ENCODE measurements at places on chromosomes 16 and 17. TPM values are rescaled to one million over a fixed set of nuclear protein-coding genes. Genes with fewer than 3 reads are reported as not detected.

DNA sequence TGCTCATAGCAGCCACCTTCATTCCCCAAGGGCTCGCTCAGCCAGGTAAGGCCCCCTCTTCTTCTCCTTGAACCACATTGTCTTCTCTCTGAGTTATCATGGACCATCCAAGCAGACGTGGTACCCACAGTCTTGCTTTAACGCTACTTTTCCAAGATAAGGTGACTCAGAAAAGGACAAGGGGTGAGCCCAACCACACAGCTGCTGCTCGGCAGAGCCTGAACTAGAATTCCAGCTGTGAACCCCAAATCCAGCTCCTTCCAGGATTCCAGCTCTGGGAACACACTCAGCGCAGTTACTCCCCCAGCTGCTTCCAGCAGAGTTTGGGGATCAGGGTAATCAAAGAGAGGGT lies 272 bp downstream of the CCL2 start:
- H3K27ac ChIP-seq, result peak overlapping the region; percentile 80
- no peak for DNase-seq
- H3K4me1 ChIP-seq, result no peaks in the 10 kb centered on the region

DNA sequence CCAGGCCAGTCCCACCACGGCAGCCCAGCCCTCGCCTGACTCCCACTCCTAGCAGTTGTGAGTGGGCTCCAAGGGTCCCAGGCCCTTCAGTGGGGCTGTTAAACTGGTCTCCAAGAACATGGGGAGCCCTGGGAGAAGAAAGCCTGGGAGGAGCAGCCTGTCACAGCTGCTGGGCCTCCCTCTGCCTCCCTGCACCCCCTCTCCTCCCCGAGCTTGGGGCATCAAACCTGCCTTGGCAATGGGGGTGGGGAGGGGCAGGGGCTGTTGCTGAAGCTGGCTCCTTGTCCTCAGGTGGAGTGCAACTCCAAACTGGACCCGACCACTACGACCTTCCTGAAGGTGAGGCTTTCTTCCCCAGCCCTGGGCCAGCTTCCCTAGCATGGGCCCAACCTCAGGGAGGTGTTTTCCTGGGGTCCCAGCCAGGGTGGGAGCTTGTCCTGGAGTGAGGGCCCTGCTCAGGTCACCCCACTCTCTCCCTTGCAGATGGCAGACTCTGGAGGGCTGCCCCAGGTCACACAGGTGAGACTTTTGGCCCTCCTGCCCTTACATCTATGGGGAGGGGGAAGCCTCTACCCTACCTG lies 6.6 kb upstream of the SETD6 start:
- no peak overlapping the region for H3K27ac ChIP-seq
- H3K27me3 ChIP-seq, result no peaks in the 10 kb centered on the region
- H3K36me3 ChIP-seq, result no peaks in the 10 kb centered on the region
- no peaks in the 10 kb centered on the region for H3K4me1 ChIP-seq

- H3K36me3 ChIP-seq, result no peaks in the 10 kb centered on the region
- peaks cover 14% of the 10 kb centered on the region for H3K4me1 ChIP-seq
- DNase-seq, result no peak
- no peaks in the 10 kb centered on the region for H3K27me3 ChIP-seq
- no peak overlapping the region for H3K4me3 ChIP-seq
- no peak overlapping the region for H3K27ac ChIP-seq
Measured at GRCh38 chr17:75152523-75152921, 1.8 kb downstream of the JPT1 start.

DNA sequence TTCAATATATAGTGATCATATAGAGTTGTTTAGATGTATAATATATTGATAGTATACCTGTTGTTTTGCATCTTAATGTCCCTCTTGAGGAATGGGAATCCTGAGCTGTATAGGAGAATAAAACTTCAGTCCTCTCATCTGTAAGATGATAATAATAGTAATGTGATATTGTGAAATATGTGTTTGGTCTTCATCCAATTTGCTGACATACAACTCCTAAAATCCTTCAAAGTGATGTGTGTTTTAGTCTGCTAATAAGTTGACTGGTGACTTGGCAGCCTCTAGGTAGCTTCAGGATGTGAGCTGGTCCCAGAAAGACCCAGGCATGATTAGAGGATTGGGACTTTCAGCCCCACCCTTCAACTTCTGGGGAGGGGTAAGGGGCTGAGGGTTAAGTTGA lies 22.8 kb upstream of the NFAT5 start:
- DNase-seq, result no peak
- no peaks in the 10 kb centered on the region for H3K36me3 ChIP-seq
- H3K4me3 ChIP-seq, result no peak overlapping the region
- no peaks in the 10 kb centered on the region for H3K4me1 ChIP-seq
- H3K27ac ChIP-seq, result no peak overlapping the region
- H3K27me3 ChIP-seq, result no peaks in the 10 kb centered on the region

DNA sequence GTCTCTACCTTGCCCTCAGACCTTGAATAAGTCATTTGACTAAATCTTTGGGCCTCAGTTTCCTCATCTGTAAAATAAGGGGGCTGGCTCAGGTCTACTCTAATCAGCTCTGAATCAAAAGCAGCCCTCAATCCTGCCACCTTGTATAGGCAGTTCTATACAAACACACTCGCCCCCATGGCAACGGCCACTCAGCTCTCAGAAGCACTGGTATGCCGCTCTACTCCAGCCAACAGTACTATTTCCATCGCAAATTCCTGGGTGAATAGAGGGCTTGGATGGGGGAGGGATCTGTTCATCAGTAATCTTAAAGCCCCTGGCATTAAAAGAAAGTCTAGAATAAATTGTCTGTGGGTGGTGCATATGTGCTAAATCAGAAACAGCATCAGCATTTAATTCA lies 21.2 kb upstream of the TAOK1 start:
- peak overlapping the region; percentile 52 for H3K27ac ChIP-seq
- DNase-seq, result no peak
- H3K4me3 ChIP-seq, result no peak overlapping the region
- H3K4me1 ChIP-seq, result no peaks in the 10 kb centered on the region
- H3K27me3 ChIP-seq, result no peaks in the 10 kb centered on the region

- H3K4me3 ChIP-seq, result peak overlapping the region; percentile 14
- peaks cover 7% of the 10 kb centered on the region for H3K27me3 ChIP-seq
- H3K27ac ChIP-seq, result no peak overlapping the region
- no peaks in the 10 kb centered on the region for H3K4me1 ChIP-seq
- no peak for DNase-seq
Measured at GRCh38 chr17:8798176-8798845, 854 bp downstream of the MFSD6L start.

- H3K27ac ChIP-seq, result no peak overlapping the region
- no peaks in the 10 kb centered on the region for H3K36me3 ChIP-seq
- H3K27me3 ChIP-seq, result no peaks in the 10 kb centered on the region
- H3K4me3 ChIP-seq, result no peak overlapping the region
- DNase-seq, result no peak
- peaks cover 32% of the 10 kb centered on the region for H3K4me1 ChIP-seq
Measured at GRCh38 chr17:28899212-28899815, 1.8 kb upstream of the FLOT2 start.

GRCh38 chr17:82240506-82241182 lies 11.8 kb downstream of the SLC16A3 start:
- no peaks in the 10 kb centered on the region for H3K27me3 ChIP-seq
- H3K27ac ChIP-seq, result peak overlapping the region; percentile 81
- DNase-seq, result peak; percentile 64
- peaks cover 43% of the 10 kb centered on the region for H3K36me3 ChIP-seq
- H3K4me1 ChIP-seq, result no peaks in the 10 kb centered on the region
- no peak overlapping the region for H3K4me3 ChIP-seq

DNA sequence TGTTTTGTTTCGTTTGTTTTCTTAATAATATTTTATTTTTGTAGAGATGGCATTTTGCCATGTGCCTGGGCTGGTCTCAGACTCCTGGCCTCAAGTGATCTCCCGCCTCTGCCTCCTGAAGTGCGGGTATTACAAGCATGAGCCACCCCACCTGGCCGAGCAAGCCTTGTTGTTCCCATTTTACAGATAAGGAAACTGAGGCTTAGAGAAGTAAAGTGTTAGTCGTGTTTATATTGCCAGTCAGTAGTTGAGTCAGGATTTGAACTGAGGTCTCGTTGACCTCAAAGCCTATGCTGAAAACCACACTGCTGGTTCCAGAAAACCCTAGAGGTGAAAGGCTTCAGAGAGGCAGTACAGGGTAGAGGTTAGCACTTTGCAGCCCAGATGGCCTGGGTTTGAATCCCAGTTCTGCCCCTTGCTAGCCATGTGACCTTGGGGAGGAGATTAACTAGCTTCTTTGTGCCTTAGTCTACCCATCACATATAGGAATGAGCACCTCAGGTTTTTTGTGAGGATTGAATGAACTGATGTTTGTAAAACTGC lies 102.0 kb downstream of the ABCC6 start:
- peaks cover 5% of the 10 kb centered on the region for H3K36me3 ChIP-seq
- H3K4me1 ChIP-seq, result peaks cover 28% of the 10 kb centered on the region
- peak overlapping the region; percentile 82 for H3K27ac ChIP-seq
- DNase-seq, result no peak

DNA sequence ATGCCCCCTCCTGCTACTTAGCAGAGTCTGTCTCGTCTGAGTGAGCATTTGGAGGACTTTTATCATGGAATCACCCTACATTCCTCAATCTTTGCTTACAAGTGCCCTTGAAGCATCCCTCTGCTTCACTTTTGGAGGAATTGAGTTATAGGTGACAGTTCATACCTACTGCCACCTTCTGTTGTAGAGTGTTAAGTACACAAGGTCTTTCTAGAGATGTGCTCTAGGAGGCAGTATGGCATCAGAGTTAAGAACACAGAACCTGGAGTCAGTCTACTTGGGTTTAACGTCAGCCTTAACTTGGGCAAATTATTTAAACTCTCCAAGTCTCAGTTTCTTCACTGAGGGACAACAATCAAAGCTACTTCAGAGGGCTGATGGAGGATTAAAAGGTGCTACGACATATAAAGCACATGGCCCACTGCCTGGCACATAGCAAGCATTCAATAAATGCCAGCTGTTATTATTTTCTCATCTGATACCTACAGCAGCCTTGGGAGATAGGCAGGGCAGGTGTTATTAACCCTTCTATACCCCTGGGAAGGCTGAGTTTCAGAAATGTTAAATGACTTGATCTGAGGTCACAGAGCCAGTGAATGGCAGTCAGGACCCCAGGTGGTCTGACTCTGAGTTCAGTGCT lies 62.2 kb downstream of the UTP18 start:
- no peaks in the 10 kb centered on the region for H3K4me1 ChIP-seq
- H3K27me3 ChIP-seq, result no peaks in the 10 kb centered on the region
- no peaks in the 10 kb centered on the region for H3K36me3 ChIP-seq
- no peak for DNase-seq
- no peak overlapping the region for H3K4me3 ChIP-seq

DNA sequence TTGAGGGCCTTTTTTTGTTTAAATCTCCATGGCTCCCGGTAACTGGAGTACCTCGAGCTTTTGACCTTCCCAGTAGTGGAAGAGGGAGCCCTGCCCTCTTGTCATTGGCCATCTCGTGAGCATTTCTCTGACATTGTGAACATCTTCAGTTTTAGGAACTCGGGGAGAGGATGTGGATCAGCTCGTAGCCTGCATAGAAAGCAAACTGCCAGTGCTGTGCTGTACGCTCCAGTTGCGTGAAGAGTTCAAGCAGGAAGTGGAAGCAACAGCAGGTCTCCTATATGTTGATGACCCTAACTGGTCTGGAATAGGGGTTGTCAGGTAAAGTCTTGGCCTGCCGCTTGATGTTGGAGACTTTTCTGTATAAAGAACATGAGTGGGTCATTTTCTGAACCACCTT lies 24.3 kb downstream of the NTAN1 start:
- peaks cover 87% of the 10 kb centered on the region for H3K36me3 ChIP-seq
- no peak overlapping the region for H3K4me3 ChIP-seq
- H3K27me3 ChIP-seq, result no peaks in the 10 kb centered on the region
- peak; percentile 53 for DNase-seq

- H3K4me3 ChIP-seq, result no peak overlapping the region
- no peaks in the 10 kb centered on the region for H3K4me1 ChIP-seq
- no peak for DNase-seq
- H3K27me3 ChIP-seq, result no peaks in the 10 kb centered on the region
Measured at GRCh38 chr16:2042171-2042985, 5.3 kb downstream of the NTHL1 start.

DNA sequence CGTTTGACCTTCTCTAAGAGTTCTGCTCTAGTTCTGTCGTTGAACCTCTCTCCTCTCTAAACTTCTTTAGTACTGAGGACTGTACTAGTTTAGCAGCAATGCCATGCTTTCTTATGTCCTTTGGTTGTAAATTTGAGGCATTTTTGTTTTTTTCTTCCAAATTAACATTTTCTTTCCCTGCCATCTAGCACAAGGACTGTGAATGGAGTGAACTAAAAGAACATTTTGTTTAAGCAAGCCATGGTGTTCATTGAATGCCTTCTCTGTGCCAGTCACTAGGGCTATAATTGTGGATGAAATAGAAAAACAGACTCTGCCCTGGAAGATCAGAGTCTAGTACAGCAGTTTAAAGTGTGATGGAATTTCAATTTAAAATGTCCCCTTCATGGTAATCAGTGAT lies 137.9 kb downstream of the FTO start:
- H3K4me3 ChIP-seq, result no peak overlapping the region
- no peaks in the 10 kb centered on the region for H3K27me3 ChIP-seq

DNA sequence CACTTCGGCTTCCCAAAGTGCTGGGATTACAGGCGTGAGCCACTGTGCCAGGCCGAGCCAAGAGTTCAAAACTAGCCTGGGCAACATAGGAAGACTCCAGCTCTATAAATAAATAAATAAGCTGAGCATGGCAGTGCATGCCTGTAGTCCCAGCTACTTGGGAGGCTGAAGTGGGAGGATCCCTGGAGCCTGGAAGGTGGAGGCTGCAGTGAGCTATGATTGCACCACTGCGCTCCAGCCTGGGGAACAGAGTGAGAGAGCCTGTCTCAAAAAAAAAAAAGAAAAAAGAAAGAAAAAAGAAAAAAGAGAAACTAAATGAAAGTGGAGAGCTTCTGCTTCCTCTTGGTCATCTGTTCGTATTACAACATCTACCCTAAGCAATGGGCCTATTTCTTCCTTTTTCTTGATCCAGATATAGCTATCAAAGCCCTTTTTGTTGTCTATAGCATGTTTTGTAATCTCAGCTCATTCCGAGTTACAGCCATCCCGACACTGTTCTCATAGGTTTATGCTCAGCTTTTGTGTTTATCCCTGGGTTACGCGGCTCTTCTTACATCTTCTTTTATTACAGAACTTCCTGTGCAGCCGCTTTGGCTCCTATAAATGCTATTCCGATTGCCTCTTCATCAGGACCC lies 14.1 kb upstream of the MAPK3 start:
- H3K4me1 ChIP-seq, result no peaks in the 10 kb centered on the region
- no peaks in the 10 kb centered on the region for H3K36me3 ChIP-seq
- no peak for DNase-seq
- no peak overlapping the region for H3K4me3 ChIP-seq
- no peaks in the 10 kb centered on the region for H3K27me3 ChIP-seq

GRCh38 chr17:39950871-39951348 lies 11.9 kb upstream of the GSDMA start:
- H3K36me3 ChIP-seq, result no peaks in the 10 kb centered on the region
- H3K27me3 ChIP-seq, result no peaks in the 10 kb centered on the region
- no peak overlapping the region for H3K27ac ChIP-seq
- DNase-seq, result no peak
- no peaks in the 10 kb centered on the region for H3K4me1 ChIP-seq

VTN gene
- 0.16 TPM for total RNA-seq

NXN gene
- 75.9 TPM for total RNA-seq

PRSS33 gene
- not detected for total RNA-seq

KRT9 gene
- not detected for total RNA-seq

PRSS21 gene
- total RNA-seq, result not detected

GID4 gene
- 25.2 TPM for total RNA-seq

MYH8 gene
- total RNA-seq, result not detected

NUP88 gene
- 65.6 TPM for total RNA-seq

NHLRC4 gene
- 4.2 TPM for total RNA-seq

BRICD5 gene
- total RNA-seq, result 4.8 TPM

USB1 gene
- 43.0 TPM for total RNA-seq

ZSCAN10 gene
- not detected for total RNA-seq

Measured in sigmoid colon (tissue), 7 donors.